NAMALWA (cell line): ENCODE measurements at places on chromosomes 2 and 18.

GRCh38 chr2:143841935-143842334 is 678.0 kb downstream of the ZEB2 start:
- DNase-seq = peak; percentile 27

GRCh38 chr18:64091526-64091925 is 57.4 kb downstream of the LINC00305 start:
- DNase-seq = no peak

DNA sequence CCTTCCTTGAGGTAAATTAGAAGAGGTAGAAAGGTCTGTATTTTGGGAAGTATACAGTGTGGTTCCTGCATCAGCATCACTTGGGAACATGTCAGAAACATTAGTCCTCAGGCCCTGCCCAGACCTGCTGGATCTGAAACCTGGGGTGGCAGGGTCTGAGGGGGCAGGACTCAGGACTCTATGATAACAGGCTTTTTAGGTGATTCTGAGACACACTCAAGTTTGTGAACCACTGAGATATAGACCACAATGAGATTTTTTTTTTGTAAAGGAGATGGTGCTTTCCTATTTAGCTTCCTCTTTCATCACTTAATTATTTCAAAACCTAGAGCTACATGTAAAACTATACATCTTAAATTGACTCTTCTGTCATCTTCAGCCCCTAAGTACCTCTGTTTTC is 262.7 kb upstream of the SPOPL start:
- no peak for DNase-seq

DNA sequence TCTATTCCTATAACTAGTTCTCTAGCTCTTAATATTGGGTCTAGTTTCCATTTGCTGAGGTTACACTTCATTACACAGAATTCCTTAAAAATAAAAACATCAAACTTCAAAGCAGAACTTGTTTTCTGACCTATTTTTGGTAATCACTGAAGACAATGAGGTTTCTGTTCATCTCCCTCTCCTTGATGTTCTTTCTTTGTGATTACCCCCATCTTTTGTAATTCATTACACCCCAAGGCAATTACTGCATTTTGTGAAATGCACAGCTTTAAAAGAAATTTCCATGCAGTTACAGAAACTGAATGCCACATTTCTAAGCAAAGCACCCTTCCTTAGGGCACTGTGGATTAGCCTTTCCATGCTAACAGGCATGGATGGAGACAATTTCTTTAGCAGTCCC is 363.2 kb upstream of the RND3 start:
- DNase-seq = no peak

DNA sequence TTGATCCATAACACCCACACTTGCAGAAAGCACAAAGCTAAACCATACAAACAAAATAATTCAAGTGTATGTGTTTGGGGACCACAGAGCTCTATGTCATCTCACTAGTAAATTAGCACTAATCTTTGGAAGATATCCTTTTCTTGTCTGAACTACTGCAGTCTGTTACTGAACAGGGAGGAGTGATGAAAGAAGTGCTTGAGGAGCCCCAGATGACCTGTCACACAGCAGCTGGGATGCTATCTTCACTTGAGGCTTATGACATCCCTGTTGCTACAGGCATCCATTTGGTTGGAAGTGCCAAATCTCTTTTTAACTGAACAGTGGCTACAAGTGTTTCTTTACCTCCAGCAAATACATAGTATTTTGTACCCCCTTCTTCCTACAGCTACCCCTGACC is 386.3 kb upstream of the CHAC2 start:
- DNase-seq = no peak

DNA sequence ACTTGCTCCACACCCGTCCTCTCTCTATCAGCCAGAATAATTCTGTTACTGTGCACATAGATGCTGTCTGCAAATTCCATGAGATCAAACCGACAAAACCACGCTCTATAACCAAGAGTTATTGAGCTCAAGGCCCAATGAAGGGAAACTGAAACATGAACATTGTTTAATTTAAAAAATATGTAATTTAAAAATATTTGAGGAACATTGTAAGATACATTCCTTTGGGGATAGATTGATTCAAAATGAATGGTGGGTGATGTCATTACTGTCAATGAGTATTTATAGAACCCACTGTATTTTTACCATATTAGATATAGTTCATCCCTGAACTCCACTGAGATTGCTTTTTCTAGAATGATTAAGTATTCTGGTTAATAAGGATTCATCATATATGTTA is 50.4 kb downstream of the NCKAP5 start:
- no peak for DNase-seq

DNA sequence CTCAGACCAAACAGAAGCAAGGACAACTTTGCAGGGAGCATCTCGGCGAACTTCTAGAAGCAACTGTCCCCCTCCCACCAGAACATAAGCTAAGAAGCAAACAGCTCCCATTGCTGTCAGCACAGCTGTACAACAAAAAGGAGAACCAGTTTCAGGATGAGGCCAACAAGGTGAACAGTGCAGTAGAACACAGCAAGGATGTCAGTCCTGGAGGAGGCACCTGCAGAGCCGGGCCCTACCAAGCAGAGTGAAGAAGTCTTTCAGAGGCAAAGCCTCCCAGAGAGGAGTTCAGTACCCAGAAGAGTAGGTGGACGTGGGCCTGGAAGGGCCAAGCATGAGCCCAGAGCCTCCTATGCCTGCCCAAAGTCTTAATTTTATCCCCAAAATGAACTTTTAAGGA is 1.0 kb downstream of the PASK start:
- peak; percentile 5 for DNase-seq

GRCh38 chr2:20193185-20193584 is 31.7 kb downstream of the SDC1 start:
- DNase-seq = no peak

DNA sequence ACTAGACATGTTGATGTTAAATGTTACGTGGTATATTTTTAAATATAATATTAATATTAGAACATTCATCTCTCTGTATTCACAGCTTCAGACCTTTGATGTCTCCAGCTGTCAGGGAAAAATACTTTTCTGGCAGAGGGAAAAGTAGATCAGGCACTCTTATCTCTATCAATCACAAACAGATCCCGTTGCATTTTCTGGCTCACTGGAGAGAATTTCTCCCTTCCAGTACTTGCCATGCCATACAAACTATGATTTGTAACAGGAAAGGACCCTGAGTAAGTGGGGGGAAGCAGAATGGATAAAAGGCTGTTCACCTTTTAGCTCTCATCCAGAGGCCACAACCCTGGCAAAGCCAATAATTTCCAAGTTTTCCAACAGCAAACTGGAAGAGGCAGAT is 158.0 kb downstream of the TCF4 start:
- DNase-seq = no peak

DNA sequence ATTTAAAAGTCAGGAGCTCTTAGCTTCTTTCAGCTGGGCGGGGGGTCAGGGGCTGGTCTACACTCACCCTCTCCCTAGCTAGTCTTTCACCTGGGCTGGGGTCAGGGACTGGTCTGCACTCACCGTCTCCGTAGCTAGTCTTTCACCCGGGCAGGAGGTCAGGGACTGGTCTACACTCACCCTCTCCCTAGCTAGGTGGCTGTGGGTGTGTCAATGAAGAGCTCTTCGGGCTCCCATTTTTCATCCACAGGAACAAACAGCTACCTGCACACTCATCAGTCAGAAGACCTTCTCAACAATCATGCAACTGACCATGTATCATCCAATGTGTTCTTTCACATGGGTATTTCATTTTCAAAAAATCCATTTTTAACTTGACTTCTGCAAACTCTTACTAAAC is 8.0 kb downstream of the CHST10 start:
- no peak for DNase-seq

DNA sequence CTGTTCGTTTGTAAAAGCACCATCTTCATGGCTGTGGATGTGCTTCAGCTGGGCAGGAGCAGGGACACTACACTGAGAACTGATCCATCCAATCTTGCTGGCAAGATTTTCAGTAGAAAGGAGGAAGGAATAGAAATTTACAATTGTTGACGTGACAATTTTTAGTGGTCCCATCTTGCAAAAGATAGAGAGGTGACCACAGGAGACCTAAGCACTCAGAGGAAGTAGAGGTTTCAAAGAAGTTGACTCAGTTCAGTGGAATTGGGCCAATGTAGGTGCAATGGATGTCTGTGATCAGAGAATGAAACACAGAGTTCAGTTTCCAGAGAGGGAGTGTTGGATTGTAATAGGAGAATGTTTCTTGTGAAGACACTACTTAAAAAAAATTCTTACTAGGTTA is 1.4 kb downstream of the UGT1A5 start:
- DNase-seq = no peak

DNA sequence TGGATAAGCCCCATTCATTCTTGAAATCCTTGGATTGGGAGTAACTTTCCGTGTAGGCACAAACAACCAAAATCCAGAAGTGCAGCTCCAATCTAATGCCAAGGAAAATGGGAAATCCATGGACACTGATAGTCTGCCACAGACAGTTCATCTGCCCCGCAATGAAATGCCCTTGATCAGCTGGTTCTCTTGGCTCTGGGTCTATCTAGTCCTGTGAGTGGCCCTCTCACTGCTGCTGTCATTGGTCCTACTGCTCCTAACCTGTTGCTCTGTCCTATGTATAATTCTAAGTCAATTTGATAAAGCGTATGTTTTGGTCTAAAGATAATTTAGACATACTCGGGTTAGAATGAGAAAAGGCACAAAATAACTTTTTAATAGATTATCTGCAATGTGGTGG is 13.7 kb upstream of the TMEM182 start:
- DNase-seq = no peak

GRCh38 chr2:106359512-106359911 is 108.7 kb downstream of the RGPD3 start:
- DNase-seq = no peak

DNA sequence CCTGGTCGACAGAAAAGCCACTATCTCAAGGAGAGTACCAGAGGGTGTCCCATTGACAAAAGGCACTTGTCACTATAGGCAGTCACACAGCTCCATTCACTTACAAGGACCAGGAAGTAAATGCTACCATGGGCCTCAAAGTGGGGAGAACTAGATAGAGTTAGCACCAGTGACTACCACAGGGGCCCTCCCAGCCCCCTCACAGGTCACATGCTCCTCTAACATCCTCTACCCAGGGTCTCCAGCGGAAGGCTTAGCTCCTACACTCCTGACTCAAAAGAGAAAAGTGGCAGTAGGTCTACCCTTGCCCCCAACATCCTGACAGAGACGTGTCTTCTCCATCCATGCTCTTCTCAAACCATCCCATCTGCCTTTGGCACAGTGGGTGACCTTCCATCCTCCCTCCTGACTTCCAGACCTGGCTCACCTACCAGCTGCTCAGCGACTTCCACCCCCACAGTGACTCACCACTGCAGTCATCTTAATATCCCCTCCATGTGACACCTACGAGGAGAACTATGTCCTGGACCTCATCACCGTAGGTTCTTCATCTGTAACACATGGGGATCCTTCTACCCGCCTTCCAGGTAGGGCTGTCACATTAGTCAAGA is 5.6 kb upstream of the DNMT3A start:
- no peak for DNase-seq

- no peak for DNase-seq
These were observed 18.5 kb downstream of the RBMS1 start for GRCh38 chr2:160474891-160475787.

DNA sequence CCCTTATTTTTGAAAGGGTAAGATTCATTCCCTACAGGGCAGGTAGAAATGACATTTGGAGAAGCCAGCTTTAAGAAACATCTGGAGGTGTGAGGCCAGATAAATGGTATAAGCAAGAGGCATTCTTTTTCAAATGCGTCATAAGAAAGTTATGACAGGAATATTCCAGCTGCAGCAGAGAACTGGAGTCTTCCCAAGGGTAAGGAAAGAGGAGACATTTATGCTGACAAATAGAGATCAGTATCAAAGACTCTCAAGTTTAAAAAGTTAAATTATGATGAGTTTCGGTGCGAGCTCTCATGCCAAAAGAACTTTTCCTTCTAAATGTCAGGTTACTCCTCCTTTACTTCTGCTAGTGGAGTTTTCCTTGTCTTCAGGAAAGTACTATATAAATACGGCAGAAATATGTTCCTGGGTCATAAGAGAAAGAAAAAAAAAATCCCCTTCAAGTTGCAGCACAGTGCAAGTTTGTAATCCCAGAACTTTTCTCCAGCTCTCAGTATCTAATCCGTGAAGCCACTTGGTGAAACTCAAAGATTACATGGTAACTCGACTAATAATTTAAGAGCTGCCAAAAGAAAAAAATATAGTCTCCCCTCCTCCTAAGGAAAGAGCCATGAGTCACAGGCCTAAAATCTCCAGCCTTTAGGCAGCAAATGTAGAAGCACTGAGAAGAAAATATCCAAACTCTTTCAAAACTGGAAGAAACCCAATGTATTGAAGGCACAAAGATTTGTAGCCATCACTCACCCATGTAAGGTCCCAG is 428.1 kb downstream of the MEIS1 start:
- DNase-seq = no peak

DNA sequence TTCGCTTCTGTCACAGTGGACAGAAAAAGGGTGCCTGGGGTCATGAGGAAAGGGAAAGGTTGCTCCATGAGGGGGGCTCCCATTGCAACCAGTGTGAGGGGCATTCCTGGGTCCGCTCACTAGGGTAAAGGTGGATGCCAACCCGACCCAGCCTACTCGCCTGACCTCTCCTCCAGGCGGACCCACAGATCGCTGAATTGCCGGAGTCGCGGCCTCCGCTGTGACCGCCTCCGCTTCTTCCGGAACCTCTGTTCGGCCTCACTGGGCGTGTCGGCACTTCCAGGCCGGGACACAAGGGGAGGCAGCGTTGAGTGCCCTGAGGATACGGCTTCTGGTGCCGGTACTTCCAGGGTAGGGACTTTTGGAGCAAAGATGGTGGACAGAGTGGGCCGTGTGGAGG is 57.1 kb downstream of the TRABD2A start:
- DNase-seq = no peak

- no peak for DNase-seq
These were observed 399.7 kb downstream of the PARD3B start for GRCh38 chr2:204944927-204945326.

GRCh38 chr2:10879624-10880585 is 31.8 kb upstream of the KCNF1 start:
- DNase-seq = no peak

GRCh38 chr2:19648583-19648982 is 253.2 kb downstream of the TTC32 start:
- DNase-seq = no peak

DNA sequence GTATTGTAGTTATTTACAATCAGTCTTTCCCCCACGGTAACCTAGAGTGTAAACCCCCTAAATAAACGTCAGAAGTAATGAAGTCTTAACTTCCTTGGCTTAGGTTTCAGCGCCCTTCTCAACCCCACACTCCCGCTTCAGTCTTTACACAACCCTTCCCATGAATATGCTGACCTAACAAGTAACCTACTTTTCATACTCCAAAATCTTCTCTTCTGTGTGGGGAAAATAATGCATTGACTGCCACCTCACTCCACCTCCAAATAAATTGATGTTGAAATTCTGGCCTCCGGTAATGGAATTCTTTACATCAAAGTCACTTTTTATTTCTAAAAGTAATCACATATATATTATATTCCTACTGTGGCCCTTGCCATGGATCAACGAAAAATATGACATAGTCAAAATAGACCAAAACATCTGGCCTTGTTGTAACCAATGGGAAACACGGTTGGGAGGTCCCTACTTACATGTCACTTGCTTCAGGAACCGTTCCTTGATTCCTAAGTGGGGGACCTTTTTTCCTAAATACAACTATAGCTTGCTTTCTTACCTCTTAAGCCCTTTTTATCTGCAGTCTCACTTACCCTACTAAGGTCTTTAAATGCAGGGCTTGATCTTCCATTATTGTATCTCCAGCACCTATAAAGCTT is 961 bp downstream of the GEN1 start:
- peak; percentile 38 for DNase-seq

- no peak for DNase-seq
These were observed 261.4 kb upstream of the KCNJ3 start for GRCh38 chr2:154437104-154437503.

- no peak for DNase-seq
These were observed 154.0 kb downstream of the PMAIP1 start for GRCh38 chr18:60053747-60054304.

- no peak for DNase-seq
These were observed 52.0 kb upstream of the COL3A1 start for GRCh38 chr2:188922191-188922590.
